A172 (cell line): ENCODE measurements at places on chromosomes 11 and 22. TPM values are rescaled to one million over a fixed set of nuclear protein-coding genes. Genes with fewer than 3 reads are reported as not detected.

GRCh38 chr22:21961886-21962654, 9.4 kb upstream of the PPM1F start:
- peak; percentile 62 for DNase-seq

DNA sequence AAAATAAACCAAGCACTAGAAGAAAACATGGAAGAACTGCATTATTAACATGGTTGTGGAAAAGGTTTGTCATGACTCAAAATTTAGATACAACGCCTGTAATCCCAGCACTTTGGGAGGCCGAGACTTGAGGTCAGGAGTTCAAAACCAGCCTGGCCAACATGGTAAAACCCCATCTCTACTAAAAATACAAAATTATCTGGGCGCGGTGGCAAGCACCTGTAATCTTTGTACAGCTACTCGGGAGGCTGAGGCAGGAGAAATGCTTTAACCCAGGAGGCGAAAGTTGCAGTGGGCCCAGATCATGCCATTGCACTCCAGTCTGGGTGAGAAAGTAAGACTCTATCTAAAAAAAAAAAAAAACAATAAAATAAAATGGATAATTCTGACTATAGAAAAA, 23.7 kb downstream of the GNB1L start:
- no peak for DNase-seq

GRCh38 chr22:19929586-19930550, 11.7 kb upstream of the COMT start:
- DNase-seq = no peak

- peak; percentile 21 for DNase-seq
Observed at GRCh38 chr11:47886096-47886495, 37.9 kb upstream of the NUP160 start.

The OR8G5 gene
- total RNA-seq = not detected in 2 replicates

DNA sequence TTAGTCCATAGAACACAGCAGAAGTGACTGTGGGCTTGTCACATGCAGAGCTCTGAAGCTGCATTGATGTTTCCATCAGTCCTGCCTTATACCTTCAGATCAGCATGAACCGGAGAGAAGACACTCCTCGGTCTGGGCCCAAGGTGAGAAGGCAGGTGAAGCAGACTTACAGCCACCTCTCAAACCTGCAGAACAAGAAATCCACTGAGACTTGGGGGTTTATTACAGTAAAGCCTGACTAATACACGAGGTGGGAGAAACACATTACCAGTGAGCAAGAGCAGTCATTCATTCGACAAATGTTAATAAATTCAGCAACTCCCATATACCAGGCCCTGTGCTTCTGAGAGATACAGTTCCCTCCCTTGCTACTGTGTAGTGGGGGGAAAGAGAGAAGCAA, 279.0 kb downstream of the DDX10 start:
- no peak for DNase-seq

- DNase-seq = no peak
Observed at GRCh38 chr11:4164884-4165590, 70.4 kb downstream of the RRM1 start.

DNA sequence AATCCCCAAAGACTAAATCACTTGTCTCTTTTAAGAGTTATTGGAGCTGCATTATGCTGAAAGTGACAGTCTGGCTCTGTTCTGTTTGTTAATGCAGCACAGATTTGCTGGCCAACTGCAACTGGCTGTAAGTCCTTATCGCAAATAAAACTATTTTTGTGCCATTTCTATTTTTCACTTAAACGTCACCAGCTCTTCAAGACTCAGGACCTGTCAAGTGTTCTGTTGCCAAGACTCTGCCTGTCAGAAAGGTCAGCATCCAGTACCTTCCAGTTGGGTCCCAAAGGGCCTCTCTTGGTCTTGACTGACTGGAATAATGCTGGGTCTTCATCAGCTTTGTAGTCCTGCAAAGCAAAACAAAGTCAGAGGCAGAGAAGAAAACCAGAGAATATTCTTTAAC, 45.6 kb downstream of the PITPNB start:
- no peak for DNase-seq

The C22orf23 gene
- total RNA-seq = 0.10 TPM in 1 of 2 replicates, not detected in the other

The CDKN1C gene
- total RNA-seq = 32.5 and 40.5 TPM in 2 replicates

DNA sequence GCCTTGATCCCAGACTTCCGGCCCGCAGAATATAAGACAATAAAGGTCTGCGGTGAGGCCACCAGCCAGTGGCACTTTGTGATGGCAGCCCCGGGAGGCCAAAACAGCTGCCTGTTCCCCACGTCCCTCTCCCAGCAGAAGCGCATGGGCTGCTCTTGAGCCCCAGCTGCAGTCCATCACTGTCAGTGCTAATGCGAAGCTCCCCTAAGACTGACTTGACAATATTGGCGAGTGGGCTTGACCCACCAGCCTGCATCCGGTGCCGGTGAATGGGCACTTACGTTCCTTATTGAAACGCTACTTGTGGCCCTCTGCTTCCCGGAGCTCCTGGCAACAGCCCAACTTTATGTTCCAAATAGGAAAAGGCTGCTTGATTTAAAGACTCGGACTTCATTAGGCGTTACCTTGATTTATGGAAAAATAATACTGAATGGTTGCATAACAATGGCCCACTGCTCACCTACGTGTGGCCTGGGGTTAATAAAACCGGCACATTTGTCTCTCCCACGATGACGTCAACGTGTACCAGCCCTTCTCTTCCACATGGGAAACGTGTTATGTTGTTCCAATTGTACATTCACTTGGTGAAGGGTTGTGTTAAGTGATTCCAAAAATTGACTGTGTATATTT, 93.4 kb upstream of the SEPTIN5 start:
- DNase-seq = no peak

The PGM2L1 gene
- 10.4 and 13.7 TPM in 2 replicates for total RNA-seq

DNA sequence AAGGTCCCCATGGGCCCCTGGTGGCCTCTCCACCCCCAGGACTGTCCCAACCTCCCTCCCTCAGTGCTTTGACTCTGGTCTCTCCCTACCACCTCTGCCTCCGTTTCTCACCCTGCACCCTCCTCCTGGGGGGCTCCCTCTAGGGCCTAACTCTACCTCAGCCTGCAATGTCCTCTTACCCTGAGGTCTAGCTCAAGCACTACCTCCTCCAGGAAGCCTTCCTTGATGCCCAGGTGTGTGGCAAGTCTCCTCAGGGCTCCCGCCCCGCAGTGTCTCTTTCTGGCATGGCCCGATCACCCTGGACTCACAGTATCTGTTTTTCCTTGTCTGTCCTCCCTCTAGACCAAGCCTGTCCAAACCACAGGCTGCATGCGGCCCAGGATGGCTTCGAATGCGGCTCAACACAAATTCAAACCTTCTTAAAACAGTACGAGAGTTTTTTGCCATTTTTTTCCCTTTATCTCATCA, 90.8 kb downstream of the PHF21B start:
- DNase-seq = no peak

GRCh38 chr11:107549253-107549953, 16.1 kb downstream of the ALKBH8 start:
- DNase-seq = no peak

DNA sequence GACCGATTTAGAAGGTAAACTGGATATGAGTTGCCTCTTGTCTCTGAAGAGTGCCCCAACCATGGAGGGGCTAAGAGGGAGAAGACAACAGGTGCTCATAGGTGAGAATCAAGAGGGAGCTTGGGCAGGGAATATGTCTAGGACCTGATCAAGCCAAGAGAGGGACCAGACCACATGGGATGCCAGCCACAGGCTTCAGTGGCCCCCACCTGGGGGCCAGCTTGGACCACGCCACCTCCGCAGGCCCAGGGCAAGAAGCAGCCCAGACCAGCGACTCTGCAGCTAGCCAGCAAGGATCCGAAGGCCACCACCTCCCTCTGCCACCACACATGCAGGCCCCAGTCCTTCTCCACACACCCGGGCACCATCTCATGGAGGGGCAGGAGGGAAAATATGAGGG, 92.5 kb upstream of the LDLRAD3 start:
- DNase-seq = no peak

The PLAAT5 gene
- total RNA-seq = not detected in 2 replicates

GRCh38 chr22:31970490-31971444, 26.4 kb downstream of the YWHAH start:
- DNase-seq = peak; percentile 57

DNA sequence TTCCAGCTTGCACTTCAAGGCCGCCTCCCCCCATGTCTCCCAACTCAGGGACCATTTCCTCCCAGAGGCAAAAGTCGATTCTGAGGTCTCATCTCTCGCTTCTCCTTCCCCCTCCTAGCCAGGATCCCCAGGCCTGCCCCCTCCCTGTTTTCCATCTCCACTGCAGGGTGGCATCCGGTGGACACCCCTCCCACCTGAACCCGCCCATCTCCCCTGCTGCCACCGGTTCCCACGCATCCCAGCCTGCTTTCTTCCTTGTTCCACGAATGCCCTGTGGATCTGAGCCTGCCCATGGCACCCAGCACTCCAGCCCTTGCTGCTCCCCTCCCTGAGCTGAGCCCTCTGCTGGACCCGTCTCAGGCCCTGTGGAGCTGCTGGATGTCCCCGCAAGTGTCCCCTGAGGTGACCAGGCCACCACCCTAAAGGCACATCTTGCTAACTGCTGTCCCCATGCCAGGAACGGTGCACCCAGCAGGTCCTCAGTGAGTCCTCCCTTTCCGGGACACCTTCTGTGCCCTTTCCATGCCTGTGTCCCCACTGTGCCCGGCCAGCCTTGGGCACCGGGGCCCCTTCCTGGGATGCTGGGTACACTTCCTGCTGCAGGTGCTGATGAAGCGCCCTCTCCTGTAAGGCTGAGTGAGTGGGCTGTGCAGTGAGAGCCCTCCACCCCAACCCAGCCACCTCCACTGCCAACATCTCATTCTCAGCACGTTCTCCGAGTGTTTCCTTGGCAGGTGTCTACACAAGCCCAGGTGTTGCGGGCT, 936 bp downstream of the IL17REL start:
- DNase-seq = no peak

DNA sequence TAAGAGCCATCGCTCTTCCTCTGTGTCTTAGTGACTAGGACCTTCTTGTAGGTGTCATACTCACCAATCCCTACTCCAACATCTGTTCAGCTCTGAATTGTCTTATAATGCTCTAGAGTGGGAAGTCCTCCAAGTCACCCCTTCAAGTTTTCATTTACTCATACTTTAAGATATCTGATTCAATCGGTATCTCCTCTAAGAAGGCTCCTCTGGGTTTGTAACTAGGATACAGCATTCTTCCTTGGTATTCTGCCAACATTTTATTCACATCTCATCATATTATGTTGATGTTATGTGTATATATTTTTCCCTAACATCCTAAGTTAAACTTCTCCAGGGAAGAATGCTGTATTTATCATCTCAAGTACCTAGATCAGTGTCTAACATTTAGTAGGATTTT, 662.1 kb downstream of the NTM start:
- DNase-seq = no peak

DNA sequence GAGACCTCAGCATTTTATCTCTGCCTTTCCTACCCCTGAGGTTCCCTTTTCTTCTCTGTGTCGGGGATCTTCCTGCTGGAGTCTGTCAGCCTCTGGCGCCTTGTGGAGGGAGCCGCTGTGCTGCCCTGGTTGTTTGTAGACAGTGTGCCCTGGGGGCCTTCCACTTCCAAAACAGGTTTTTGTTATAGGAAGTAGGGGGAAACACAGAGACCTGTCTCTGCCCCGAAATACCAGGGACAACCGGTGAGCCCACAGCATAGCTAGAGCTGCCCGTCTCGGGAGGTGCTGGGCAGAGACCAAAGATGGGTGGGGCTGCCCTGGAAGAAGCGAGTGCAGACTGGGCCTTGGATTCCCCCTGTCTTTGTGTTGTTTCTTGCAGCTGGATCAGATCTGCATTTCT, 8.0 kb downstream of the NCAPH2 start:
- DNase-seq = no peak

The SCUBE2 gene
- 0.47 TPM in 1 of 2 replicates, not detected in the other for total RNA-seq

The KRTAP5-9 gene
- not detected in 2 replicates for total RNA-seq

GRCh38 chr11:69364921-69365320, 71.0 kb downstream of the MYEOV start:
- DNase-seq = peak; percentile 47

The OTOG gene
- not detected in 2 replicates for total RNA-seq

DNA sequence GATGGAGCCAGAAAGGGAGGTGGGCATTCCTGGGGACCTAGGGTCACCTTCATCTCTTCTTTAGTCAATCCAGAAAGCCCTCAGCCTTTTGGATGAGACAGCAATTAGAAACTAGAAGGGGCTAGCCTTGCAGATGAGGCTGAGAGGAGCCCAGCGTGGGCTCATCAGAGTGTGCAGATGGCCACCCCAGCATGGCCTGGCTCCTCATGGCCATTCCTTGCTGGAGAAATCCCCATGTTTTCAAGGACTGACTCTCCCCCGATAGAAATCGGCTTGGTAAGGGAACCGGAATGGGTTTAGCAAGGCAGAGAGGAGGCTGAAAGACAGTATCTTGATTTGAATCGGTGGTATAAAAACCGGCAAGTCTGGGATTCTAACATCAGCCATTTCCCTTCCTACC, 274.6 kb downstream of the BUD13 start:
- DNase-seq = no peak

GRCh38 chr11:127000981-127001380, 411 bp upstream of the KIRREL3 start:
- DNase-seq = no peak

The METTL15 gene
- total RNA-seq = 16.9 and 21.2 TPM in 2 replicates

GRCh38 chr22:48302657-48303368, 1524.9 kb downstream of the BRD1 start:
- no peak for DNase-seq

The CHRDL2 gene
- not detected in 2 replicates for total RNA-seq

The NPAS4 gene
- not detected in 2 replicates for total RNA-seq

DNA sequence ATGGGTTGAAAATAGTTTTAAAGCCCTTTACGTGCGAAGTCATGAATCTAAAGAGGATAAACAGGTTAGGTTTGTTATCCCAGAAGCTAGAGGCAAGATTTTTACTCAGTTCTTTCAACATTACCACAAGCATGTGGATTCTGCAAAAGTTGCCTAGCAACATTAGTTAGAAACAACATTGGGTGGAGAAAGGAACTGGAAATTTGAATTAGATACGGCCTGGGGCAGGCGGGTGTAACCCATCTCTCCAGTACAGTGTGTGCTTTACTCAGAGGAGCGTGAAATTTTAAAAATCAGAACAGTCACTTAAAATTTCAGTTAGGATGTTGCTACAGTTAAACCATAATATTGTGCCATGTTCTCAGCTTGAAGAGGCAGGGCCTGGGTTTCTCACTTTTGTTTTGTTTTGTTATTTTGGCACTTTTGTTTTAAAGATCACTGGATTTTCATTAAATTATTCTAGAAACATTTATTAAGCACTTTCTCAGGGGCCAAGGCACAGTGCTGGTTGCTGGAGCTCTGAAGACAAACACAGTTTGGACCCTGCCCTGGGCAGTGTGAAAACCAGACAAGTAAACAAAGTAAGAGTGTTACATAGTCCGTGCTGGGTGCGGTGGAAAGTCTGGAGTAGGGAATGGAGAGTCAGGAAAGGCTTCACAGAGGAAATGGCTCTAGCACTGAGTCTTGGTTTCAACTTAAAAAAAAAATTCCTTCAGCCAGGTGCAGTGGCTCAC, 4.4 kb upstream of the WEE1 start:
- DNase-seq = peak; percentile 73

GRCh38 chr11:58043379-58043778, 12.6 kb downstream of the OR6Q1 start:
- no peak for DNase-seq
